GM03348 (cell line): ENCODE measurements at places on chromosomes 3 and 15.

GRCh38 chr3:18208856-18209255 is 216.3 kb downstream of the SATB1 start:
- no peak for DNase-seq

DNA sequence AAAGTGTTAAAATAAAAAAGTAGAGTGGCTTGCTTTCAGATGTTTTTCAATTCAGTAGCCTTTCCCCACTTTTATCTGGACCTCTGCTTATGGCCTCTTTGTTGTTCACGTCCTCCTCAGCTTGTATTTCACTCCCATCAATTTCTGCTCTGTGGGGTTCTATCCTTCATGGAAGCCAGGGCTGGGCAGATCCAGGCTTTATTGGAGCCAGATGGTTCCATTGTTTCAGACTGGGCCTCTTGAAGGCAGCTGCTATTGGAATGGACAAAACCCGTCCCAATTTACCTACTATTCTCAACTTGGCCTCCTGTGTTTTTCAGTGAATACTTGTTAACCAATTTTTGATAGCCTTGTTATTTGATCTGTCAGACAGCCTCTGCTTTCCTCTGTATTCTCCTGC is 10.9 kb upstream of the AADACL2 start:
- no peak for DNase-seq

GRCh38 chr15:93865586-93865985 is 365.8 kb upstream of the MCTP2 start:
- no peak for DNase-seq

- peak; percentile 44 for DNase-seq
Measured at GRCh38 chr15:88834211-88834812, 31.1 kb downstream of the ACAN start.

GRCh38 chr3:126472277-126473006 is 3.2 kb downstream of the ZXDC start:
- peak; percentile 91 for DNase-seq

- DNase-seq: peak; percentile 18
Measured at GRCh38 chr3:193665370-193665989, 72.5 kb downstream of the OPA1 start.

DNA sequence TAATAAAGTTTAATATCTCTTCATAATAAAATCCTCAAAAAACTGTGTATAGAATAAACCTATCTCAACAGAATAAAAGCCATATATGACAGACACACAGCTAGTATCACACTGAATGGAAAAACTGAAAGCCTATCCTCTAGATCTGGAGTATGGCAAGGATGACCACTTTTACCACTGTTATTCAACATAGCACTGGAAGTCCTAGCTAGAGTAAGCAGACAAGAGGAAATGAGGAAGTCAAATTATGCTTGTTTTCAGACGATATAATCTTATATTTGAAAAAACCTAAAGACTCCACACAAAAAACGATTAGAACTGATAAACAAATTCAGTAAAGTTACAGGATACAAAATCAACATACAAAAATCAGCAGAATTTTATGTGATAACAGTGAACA is 57.4 kb upstream of the DIPK2A start:
- no peak for DNase-seq

DNA sequence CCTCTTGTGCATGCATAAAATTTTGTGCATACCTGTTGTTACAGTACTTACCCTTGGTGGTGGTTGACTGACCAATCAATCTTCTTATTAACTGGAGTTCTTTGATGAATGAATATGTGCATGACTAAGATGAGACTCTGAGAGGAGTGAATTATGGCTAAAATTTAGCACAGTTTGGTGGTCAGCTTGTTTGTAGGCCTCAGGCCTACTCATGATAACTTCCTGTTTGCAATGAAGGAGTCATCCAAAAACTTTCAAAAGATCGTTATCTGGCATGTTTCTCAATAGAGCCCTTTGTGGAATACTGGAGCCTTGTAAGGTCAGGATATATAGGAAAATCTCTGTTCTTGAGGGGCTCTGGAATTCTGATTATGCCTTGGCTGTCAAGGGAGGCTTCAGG is 66.5 kb downstream of the LEKR1 start:
- DNase-seq: peak; percentile 28

- no peak for DNase-seq
Measured at GRCh38 chr3:141413391-141413790, 45.1 kb downstream of the ZBTB38 start.

DNA sequence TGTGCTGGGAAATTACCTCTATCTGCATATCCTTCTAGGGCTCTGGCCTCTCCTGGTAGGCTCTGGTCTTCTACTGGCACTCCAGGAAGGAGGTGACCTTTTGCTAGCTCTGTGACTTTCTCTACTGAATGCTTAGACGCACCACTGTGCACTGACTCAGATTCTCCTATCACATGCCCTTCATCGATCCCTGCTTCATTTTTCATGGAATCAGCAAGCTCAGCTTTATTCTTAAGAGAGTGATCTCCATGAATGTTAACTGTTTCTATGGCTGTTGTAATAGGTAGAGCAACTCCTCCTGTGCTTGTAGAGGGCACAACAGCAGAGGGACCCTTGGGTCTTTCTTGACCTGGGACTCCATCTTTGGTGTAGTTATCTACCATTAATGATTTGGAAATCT is 106.6 kb downstream of the MAP4 start:
- no peak for DNase-seq

- DNase-seq: no peak
Measured at GRCh38 chr15:38148471-38148870, 104.2 kb upstream of the SPRED1 start.

DNA sequence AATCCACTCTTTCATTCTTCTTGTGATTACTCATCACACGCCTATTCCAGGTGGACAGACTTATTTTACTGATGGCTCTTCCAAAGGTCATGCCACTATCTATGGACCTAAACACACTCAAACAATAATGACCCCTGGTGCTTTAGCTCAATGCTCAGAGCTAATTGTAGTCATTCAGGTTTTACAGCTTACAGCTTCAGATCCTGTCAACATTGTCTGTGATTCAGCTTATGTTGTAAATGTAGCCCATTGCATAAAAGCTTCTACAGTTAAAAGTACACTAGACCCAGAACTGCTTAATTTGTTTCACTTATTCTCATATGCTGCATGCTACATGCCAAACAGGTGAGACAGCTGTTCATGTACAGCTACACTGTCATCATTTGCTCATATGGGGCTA is 49.2 kb downstream of the LSM3 start:
- no peak for DNase-seq

GRCh38 chr3:13594991-13595421 is 46.1 kb downstream of the FBLN2 start:
- no peak for DNase-seq

GRCh38 chr3:183094711-183095110 is 4.6 kb downstream of the MCCC1 start:
- DNase-seq: no peak
